ENCODE measurements at places on chromosomes 2 and 18. TPM values are rescaled to one million over a fixed set of nuclear protein-coding genes. Genes with fewer than 3 reads are reported as not detected.

GRCh38 chr2:136057802-136058140 lies 60.2 kb downstream of the CXCR4 start:
- no peak for DNase-seq

GRCh38 chr2:142423603-142424002 lies 292.8 kb upstream of the LRP1B start:
- DNase-seq: no peak

DNA sequence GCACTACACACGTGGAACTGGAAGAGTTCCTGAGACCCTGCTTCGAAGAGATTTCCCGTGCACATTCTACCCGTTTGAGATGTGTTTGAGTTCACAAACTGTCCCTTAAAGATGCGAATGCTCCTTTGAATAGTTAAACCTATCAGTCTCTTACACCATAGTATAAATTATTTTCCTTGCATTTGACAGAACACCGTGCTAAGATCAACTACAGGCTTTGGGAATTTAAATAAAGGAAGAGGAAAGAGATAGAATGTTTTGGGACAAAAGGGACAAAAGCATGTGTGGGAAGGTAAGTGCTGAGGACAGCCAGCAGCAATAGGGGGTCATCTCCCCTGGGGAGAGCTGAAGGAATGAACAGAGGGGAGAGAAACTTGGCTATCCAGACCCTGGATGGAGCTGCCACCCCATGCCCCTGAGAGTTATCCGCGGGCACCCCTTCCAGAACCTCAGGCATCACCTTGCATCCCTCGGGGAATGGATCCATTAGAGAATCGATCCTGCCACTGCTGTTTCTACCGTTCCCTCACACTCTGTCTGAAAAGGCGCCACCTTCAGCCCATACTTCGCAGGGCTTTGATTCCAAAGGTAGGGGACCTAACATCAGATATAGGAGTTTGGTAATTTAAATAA lies 888 bp upstream of the ADCY3 start:
- no peak for DNase-seq

- DNase-seq: no peak
These were observed 21.7 kb downstream of the CDH19 start for GRCh38 chr18:66582211-66582610.

- DNase-seq: no peak
These were observed 112.5 kb upstream of the OTOS start for GRCh38 chr2:240252872-240253511.

- DNase-seq: peak; percentile 15
These were observed 2.3 kb upstream of the PLCD4 start for GRCh38 chr2:218605432-218605831.

GRCh38 chr2:84719434-84719833 lies 161.4 kb downstream of the TRABD2A start:
- no peak for DNase-seq

DNA sequence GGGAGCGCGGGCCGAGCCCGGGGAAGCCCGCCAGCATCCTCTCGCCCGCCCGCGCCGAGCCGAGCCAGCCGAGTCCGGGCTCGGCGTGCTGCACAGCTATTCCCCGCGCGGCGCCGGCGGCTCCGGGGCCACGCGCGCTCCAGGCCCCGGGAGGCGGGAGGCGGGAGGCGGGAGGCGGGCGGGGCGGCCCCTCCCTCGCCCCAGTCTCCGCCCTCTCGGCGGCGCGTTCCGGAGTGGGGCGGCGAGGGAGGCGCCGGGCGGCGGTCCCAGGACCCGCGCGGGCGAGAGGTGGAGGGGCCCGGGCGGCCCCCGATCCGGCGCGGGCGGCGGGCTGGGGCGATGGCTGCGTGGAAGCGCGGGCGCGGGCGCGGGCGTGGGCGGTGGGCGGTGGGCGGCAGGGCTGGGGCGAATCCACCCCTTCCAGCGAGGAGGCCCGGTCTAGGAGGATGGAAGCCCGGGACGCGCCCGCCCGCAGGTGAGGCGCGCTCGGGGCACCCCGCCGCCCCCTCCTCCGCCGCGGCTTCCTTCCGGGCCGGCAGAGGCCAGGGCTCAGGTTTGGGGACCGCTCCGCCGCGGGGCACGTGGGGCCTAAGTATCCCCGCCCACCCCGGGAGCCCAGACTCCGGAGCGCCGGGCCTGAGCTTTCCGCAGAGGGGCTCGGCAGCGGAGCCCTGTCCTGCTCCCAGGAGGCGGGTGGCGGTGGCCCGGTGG lies at the start of gene ADCY3:
ADCY3 (minus strand) TSS at position 140 of the 711 bp plus-strand sequence. CDS start 1,250 bp downstream, outside the sequence.
- peak; percentile 20 for DNase-seq

- DNase-seq: no peak
These were observed 66.7 kb downstream of the EDAR start for GRCh38 chr2:108922141-108922915.

DNA sequence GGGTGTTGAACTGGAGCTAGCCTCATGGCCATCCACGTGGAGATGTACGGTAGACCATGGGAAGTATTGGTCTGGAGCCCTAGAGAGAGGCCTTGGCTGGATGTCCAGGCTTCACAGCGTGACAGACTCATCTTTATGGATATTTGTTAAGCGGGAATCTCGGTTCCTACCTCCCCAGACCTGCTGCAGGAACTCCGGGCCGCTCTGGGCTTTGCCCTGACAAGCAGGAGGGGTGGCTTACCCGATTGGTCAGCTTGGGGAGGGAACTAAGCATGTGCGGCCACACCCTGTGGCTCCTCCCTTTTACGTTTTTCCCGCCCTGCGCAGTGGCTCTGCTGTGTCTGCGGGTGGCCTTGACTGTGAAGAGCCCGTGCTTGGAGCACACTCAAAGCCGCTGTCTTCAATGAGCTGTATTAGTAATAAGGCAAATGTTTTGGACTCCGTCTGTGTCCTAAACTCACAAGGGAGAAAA lies 52.3 kb downstream of the PAPOLG start:
- no peak for DNase-seq

DNA sequence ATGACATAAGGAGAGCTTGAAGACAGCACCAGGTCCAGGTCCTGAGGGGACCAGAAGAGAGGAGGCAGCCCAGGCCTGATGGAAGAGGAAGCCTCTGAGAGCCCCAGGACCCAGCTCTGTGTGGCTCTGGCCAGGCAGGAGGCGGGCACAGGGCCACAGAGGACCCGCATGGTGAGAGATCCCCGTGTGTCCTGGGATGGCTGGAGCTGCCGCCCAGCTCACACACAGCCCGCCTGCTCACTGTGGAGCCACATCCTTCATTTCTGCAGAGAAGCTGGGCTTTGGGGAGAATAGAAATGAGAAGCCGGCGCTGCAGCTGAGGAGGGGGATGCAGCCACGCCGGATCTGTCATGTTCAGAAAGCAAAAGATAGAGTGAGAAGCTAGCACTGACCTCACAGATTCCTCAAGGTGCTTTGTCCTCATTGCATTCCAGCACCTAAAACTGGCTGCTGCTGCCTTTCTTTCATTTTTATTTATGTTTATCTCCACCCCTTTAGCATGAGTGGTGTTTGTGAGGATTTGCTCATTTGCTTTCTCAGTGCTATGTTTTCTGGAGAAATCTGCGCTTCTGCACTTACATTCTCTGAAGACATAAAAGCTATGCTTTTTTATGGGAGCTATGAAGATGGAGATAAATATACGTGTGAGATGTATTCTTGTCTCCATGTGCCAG lies 307.6 kb upstream of the MYT1L start:
- no peak for DNase-seq

- no peak for DNase-seq
These were observed 54.0 kb upstream of the LINC00305 start for GRCh38 chr18:64202863-64203262.

- no peak for DNase-seq
These were observed 50.4 kb upstream of the AFF3 start for GRCh38 chr2:100192825-100193224.

DNA sequence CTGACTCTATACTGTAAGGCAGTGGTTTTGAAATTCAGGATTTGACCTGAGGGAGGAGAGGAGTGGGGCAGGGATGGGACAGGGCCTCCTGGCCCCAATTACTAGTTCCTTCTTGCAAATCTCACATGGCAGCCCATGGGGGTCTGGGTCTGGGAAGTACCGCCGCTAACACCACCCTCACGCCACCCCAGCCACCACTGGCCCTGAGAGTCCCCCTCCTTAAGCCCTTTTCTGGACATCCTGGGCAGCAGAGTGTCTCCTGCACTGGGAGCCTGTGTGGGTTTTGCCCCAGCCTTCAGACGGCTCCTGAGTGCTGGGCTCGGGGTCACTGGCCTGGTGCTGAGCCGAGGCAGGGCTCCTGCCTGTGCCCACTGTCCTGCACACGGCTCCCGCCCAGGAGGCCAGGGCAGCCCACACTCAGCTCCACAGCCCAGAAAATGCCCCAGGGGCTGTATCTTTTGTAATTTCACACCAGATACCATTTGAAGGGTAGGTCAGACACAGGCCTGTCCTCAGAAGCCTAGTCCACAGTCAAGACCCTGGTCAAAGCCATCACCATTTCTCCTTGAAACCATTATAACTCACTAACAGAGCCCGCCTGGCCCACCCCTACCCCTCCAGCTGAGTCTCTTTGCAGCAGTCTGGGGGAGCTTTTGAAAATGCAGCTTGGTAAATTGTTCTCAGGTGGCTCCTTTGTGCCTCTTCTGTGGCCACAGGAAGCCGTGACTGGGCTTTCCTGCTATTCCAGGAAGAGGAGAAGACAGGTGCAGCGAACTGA lies 55.1 kb downstream of the CYP27C1 start:
- no peak for DNase-seq

- no peak for DNase-seq
These were observed 84.6 kb downstream of the PLCL1 start for GRCh38 chr2:197889041-197889440.

DNA sequence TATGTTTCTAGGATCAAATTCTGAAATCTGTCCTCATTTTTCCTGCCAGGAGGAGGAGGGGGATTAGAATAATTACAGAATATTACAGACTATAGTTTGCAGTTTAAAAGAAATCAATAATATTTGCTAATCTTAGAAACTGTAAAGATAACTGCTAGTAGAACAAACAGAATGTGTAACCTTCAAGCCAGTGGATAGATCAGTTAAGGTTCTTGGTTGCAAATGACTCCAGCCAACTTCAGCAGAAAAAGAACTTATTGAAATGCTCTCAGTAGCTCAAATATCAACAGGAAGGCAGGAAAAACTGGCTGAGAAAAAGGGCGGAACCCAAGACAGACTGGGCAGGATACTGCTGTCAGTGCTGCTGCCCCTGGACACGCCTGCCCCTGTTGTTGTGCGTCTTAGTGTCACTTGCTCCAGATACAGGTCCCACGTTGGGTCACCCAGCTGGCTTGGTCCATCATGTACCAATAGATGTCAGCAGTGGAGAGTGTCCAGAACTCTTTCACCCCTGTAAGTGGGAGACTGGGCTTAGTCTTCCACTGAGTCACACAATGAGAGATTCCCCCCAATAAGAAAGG lies 10.2 kb downstream of the NMUR1 start:
- no peak for DNase-seq

GRCh38 chr18:77133835-77134496 lies 1.4 kb upstream of the MBP start:
- DNase-seq: no peak

GRCh38 chr2:100993294-100993693 lies 8.8 kb upstream of the RPL31 start:
- no peak for DNase-seq

GRCh38 chr2:168456521-168457189 lies 583 bp downstream of the CERS6 start:
- no peak for DNase-seq

GRCh38 chr18:69674292-69674877 lies 273.3 kb downstream of the CD226 start:
- no peak for DNase-seq

- DNase-seq: no peak
These were observed 67.3 kb upstream of the CSRNP3 start for GRCh38 chr2:165402162-165402561.

Gene ALK
- polyA plus RNA-seq: 0.50 TPM

Gene RALB
- polyA plus RNA-seq: 83.1 TPM

Gene HOXD1
- polyA plus RNA-seq: 11.7 TPM

Gene FANCL
- 54.7 TPM for polyA plus RNA-seq

Gene MAP2
- 30.0 TPM for polyA plus RNA-seq

Gene SIX3
- polyA plus RNA-seq: not detected

Gene NAT8
- 25.5 TPM for polyA plus RNA-seq

Gene STK36
- 61.1 TPM for polyA plus RNA-seq

Gene RGPD3
- polyA plus RNA-seq: 0.06 TPM

Gene AQP12B
- polyA plus RNA-seq: 1.5 TPM

Gene GRB14
- 51.9 TPM for polyA plus RNA-seq

Gene ADAM23
- polyA plus RNA-seq: 5.7 TPM

Gene CLEC4F
- polyA plus RNA-seq: not detected

Gene SH3BP4
- polyA plus RNA-seq: 46.8 TPM

Gene PLCD4
- polyA plus RNA-seq: 9.0 TPM

Gene DES
- 5.9 TPM for polyA plus RNA-seq

Gene INPP5D
- 7.8 TPM for polyA plus RNA-seq

Gene PMS1
- 39.7 TPM for polyA plus RNA-seq

Gene SKA1
- 6.1 TPM for polyA plus RNA-seq

Gene GPR45
- 0.19 TPM for polyA plus RNA-seq

Gene MAL
- polyA plus RNA-seq: 345 TPM
